DND-41 (cell line): ENCODE measurements at places on chromosomes 1 and 21.
A peak's percentile ranks its signal among the peaks of the same experiment; 100 is the strongest.

DNA sequence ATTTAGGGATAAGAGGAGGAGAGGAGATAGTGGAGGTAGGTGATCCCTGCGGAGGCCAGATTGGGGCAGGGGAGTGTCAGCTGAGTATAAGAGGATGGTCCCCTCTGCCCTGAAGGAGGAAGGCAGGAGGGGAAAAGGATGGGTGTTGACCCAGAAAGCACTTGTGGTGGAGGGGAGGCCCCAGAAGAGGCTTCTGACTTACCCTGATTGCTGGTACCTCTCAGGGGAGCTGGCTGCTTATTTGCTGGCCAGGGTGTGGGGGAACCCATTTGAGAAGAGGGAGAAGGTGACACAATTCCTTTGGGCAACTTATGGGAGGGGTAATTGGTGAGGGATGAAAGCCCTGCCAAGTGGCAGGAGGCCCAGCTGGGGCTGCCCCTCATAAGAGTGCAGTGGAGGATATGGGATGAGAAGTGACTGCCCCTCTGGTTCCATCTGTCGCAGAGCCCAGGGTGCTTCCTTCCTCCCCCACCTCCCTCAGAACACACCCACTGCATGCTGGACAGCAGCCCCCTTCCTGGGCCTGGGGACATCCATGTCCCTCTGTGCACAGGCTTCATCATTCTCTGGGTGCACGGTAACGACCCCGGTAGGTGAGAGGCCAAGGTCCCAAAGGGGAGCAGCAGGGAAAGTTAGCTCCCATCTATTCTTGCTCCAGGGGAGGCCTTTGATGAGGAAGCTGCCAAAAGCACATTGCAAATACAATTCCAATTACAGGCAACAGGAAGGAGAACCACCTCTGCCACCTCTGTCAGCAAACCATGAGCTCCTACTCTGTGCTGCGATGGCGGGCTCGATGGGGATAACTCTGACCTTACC, 1.4 kb upstream of the PCSK9 start:
- DNase-seq, result no peak

DNA sequence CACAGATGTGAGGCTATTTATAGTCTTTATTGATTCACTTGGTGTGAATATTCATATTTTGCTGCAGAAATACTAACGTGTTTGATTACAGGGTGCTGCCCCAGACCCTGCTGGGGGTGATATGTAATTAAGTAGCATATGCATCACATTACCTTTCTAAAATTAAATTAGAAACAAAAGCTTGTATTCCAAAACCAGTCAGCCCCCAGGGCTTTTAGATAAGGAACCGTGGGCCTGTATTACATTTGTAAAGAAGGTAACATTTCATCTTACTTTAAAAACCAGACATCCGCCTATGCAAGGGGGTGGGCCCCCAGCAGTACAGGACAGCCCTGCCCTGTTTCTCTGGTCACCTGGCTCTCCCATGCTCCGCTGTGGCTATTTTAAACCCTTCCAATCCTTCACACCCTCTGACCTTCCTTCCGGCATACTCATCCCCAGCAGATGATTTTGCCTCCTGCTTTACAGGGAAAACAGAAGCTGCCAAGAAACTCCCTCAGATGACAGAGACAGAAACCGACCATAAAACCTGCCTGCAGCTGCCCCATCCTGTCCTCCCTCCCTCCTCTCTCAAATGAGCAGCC, 22.0 kb upstream of the KCNC4 start:
- DNase-seq, result no peak

GRCh38 chr21:42277593-42277992, 37.6 kb downstream of the TFF3 start:
- DNase-seq, result no peak

DNA sequence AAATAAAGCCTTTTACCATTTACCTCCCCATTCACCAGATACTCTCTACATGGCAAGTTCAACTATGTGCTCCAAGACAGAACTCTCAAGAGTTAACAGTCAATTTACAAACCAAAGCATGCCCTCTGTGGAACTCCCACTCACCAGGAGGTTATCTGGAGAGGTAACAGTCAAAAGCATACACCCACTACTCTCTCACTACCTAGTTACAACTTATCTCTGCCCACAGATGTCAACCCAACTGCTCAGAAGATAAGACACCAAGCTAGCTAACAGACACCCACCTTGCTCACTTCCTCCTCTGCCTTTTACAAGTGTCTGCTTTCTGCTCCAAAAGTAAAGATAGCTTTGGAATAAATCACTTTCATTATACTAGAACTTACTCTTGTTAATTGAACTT, 131.0 kb downstream of the TRIM33 start:
- no peak for DNase-seq

DNA sequence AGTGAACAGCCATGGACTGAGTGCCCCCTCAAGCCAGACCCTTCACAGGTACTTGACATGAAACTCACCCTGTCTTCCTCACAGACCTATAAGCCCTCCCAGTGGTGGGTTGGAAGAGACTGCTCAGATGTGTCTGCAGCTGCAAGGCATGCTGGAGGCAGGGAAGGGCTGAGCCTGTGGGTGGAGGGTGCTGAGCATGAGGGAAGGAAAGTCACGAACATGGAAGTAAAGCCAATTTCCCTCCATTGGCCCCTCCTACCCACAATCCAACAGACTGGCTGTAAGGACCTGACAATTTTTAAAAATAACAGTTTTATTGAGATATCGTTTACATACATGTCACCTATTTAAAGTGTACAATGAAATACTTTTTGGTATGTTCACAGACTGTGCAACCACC, 44.1 kb downstream of the RCSD1 start:
- DNase-seq, result no peak

- DNase-seq, result peak; percentile 75
Measured at GRCh38 chr1:156499842-156500542, 583 bp downstream of the MEF2D start.

- no peak for DNase-seq
Measured at GRCh38 chr1:51558375-51558924, 39.4 kb upstream of the EPS15 start.

DNA sequence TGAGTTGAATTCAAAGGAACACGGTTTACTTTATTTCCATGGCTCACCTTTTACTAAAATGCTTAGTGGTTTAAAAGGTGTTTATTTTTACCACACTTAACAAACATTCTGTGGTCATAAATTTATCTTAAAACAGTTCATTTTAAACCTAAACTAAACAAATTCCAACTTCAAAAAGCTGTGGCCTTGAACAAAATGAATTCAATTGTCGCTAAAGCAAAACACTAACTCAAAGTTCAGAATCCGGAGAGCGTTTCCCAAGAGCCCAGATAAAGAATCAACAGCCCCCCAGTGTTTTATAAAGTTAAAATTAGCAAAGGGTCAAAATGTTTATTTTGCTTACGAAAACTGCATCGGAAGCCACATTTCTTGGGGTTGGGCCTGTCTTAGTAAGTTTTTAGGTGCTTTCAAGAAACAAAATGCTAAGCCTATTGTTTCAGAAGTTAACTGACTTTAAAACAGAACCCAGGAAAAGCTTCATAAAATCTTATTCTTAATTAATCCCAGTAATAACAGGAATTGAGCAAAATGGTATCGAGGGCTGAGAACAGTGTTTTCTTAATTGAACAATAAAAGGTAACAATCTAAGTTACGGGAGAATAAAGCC, 1.3 kb downstream of the PUM1 start:
- DNase-seq, result no peak

GRCh38 chr1:14634486-14634885, 36.0 kb downstream of the KAZN start:
- DNase-seq, result no peak

GRCh38 chr1:180428782-180429695, 73.3 kb downstream of the ACBD6 start:
- DNase-seq, result no peak

DNA sequence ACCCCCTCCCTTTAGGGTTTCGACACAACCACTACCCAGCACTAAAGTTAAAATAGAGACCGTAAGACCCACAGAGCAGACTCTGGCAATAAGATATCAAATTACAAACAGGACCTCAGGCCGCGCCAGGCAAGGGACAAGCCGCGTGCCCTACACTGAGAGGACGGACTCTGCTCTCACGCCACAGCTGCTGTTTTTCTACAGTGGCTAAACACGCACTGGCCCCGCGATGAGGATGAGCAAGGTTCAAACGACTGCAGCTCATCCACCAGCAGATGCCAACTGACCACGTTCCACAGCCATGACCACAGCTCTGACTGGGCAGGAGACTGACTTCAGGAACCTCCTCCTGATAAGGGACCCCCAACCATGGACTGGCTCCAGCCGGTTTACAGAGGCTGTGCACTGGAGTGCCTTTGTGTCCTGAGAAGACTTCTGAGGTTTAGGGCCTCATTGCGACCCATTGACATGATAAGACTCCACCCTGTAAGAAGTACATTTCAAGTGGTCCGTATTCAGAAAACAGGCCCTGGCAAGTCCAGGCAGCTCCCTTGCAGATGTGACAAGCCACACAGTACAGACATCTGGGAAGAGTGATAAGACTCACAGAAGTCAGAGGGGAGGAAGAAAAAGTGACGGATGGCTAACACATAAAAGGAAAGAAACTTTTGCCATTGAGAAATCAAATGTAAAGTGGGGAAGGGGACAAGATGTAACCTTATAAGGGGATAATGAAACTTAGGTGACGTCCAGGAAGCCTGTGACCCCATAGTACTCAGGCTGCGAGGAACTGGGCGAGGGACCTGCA, 1.5 kb upstream of the KRTAP10-6 start:
- no peak for DNase-seq

- peak; percentile 71 for DNase-seq
Measured at GRCh38 chr1:42682739-42683531, 717 bp downstream of the YBX1 start.

DNA sequence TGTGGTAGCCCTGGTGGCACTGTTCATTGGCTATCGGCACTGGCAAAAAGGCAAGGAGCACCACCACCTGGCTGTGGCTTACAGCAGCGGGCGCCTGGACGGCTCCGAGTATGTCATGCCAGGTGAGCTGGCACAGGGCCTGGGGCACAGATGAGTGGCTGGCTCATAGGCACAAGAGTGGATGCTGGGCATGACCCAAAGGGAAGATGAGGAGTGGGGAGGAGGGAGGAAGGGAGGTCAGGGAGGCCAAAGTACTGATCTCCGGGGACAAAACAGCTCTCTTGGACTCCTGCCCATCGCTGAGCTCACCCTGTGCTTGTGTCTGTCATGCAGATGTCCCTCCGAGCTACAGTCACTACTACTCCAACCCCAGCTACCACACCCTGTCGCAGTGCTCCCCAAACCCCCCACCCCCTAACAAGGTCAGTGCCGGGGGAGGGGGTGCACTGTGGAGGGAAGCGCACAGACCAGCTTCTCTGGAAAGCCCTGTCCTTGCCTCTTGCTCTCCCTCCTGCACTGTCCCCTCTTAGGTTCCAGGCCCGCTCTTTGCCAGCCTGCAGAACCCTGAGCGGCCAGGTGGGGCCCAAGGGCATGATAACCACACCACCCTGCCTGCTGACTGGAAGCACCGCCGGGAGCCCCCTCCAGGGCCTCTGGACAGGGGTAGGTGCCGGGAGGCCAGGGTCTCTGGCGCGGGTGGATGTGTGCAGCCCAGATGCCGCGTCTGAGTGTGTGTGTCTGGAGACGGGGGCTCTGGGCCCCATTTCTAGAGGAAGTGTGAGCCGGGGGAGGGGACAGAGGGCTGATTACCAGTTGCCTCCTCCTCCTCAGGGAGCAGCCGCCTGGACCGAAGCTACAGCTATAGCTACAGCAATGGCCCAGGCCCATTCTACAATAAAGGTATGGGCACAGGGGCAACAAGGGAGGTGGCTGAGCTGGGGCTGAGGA, 7.3 kb upstream of the LRRC71 start:
- no peak for DNase-seq

DNA sequence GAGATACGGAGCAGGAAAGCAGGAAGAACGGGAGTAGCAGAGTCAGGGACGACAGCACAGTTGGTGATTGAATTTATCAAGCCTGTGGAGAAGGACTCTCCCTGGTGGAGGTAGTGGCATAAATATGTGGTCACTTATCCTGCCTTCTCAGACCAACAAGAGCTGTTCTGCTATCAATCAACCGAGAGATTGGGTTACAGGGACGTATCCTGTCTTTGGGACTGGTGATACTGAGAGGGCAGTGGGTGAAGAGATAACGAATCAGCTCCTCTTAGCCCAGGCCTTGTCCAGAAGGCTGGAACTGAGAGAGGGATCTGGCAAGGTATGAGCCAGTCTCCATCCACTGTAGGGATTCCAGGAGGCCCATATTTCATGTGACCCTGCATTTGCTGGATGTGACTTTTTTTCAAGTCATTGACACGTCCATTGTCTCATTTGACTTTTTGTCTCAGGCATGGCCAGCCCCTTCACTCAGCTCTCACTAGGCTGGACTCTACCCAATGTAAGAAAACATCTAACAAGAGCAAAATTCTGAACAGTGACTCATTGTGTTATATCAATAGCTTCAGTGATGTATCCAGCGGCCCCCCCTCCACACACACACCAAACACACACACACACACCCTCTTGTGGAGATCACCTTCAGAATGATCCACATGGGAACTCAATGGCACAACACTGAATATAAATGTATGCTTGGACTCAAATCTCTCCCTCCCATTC, 11.3 kb downstream of the C1orf116 start:
- no peak for DNase-seq

- peak; percentile 14 for DNase-seq
Measured at GRCh38 chr1:30271401-30272276, 451.7 kb downstream of the MATN1 start.

- DNase-seq, result no peak
Measured at GRCh38 chr21:43954042-43954441, 58.1 kb upstream of the TRAPPC10 start.

- DNase-seq, result peak; percentile 86
Measured at GRCh38 chr1:226653311-226653921, 85.7 kb downstream of the ITPKB start.

- DNase-seq, result peak; percentile 87
Measured at GRCh38 chr1:11731691-11732283, 4.1 kb upstream of the AGTRAP start.

- DNase-seq, result no peak
Measured at GRCh38 chr1:175481126-175482070, 262.0 kb downstream of the TNR start.

DNA sequence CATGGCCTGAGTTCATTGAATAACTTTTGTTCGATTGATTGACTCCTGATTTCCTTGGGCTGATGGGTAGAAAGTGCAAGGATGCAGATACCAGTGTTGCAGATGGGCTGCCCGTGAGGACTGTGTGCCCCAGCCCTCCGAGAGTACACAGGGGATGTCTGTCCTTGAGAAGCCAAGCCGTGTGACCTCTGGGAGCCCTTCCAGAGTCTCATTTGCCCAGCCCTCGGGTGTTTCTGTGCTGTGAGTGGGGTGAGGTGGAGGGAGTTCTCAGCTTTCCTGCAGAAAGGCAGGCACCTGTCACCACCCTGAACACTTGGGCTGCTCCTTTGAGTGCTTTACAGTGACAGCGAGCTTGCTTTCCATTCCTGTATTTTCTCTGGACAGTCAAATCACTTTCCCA, 96.4 kb upstream of the CACNA1E start:
- DNase-seq, result no peak

DNA sequence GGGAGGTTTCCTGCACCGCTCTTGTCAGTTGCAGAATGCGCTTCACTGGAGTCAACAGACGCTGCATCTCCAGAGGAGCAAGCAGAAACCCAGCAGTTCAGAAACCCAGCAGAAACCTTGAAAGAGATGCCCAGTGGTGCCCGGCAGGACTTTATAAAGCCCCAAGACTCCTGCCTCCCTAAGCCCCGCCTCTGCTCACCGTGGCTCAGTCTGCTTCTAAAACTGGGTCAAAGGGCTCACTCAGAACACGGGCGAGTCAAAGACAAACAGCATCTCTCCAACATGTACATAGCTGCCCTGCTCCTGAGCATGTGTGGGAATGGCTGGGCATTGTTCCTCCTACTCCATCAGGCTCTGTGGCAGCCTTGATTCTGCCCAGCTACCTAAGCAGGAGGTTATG, at the start of gene HMGCS2:
Gene HMGCS2 (minus strand): TSS at position 128 of the 400 bp plus-strand sequence. CDS start 61 bp downstream, at position 67.
- DNase-seq, result no peak

- DNase-seq, result peak; percentile 35
Measured at GRCh38 chr1:167121375-167122120, 27.7 kb downstream of the STYXL2 start.
